ENCODE measurements at places on chromosomes 11 and 22.
A peak's percentile ranks its signal among the peaks of the same experiment; 100 is the strongest.

DNA sequence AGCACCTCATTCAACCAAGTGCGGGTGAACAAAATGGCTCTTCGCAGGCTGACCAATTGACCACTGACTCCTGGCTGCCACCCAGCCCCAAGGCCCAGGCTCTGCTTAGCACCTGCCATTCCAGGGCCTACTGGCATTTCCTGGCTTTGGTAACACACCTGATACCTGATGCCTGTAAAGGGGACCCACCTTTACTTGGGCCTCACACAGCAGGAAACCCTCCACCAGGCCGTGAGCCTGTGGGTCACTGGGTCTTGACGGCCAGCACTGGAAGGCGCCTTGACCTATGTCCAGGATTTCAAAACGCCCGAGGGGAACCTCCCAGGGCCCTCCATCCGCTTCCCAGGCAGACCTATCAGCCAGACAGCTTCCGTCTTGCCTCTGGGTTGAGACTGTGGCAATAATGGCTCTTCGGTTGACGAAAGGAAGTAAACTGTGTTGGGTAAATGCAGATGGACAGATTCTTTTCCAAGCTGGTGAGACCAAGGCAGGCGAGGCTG lies 16.8 kb upstream of the TMEM184B start:
- no peak for DNase-seq

DNA sequence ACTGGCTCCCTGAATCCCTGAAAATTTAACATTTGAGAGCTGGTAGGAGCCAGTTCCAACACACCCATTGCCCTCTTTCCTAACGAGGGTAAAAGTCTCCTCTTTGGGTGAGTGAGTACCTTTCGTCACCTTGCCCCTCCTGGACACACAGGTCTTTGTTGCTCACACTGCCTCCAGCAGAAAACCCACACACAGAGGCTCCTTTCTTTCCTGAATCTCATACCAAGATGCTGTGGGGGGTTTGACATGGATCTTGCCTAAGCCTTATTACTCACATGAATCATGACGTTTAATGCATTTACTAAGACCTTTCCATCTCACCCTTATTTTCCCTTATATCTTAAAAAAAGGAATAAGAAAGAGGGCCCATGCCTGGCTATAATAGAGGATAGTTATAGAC lies 53.0 kb downstream of the PARVA start:
- no peak for DNase-seq

DNA sequence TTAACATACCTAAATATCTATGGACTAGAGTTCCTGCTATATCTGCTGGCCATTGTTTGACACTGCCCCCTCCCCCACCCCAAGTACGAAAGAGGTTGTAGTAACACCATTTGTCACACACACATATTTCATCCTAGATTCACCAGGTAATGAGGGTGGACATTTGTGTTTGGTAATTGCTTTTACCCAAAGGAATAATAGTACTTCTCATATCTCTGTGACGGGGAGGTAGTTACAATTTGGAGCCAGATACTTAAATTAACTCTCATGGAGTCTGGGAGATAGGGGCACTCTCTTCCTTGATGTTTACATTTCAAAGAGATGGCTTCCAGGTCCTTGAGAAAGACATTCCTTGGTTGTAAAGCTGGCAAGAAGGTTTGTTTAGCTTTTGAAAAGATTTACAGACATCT lies 38.7 kb downstream of the REXO2 start:
- DNase-seq, result no peak

- no peak for DNase-seq
These were observed 2.5 kb upstream of the LMO2 start for GRCh38 chr11:33894398-33894746.

DNA sequence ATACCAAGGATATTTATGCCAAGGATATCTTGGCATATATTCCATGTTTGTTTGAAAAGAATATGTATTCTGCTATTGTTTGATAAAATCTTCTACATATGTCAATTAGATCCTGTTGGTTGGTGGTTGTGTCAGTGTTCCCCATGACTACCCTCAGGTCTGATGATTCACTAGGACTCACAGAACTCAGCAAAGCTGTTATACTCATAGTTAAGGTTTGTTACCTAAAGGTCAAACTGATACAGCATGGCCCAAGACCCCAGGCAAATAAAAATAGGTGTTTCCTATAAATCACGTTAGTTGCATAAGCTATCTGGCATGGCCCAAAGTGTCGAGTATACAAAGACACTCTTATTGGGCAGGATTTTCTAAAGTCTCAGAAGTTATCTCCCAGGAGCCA lies 30.2 kb upstream of the B3GNT6 start:
- no peak for DNase-seq

GRCh38 chr11:15730263-15730994 lies 615.7 kb downstream of the INSC start:
- no peak for DNase-seq

- DNase-seq, result no peak
These were observed 3.4 kb upstream of the CDC42EP2 start for GRCh38 chr11:65311170-65311678.

DNA sequence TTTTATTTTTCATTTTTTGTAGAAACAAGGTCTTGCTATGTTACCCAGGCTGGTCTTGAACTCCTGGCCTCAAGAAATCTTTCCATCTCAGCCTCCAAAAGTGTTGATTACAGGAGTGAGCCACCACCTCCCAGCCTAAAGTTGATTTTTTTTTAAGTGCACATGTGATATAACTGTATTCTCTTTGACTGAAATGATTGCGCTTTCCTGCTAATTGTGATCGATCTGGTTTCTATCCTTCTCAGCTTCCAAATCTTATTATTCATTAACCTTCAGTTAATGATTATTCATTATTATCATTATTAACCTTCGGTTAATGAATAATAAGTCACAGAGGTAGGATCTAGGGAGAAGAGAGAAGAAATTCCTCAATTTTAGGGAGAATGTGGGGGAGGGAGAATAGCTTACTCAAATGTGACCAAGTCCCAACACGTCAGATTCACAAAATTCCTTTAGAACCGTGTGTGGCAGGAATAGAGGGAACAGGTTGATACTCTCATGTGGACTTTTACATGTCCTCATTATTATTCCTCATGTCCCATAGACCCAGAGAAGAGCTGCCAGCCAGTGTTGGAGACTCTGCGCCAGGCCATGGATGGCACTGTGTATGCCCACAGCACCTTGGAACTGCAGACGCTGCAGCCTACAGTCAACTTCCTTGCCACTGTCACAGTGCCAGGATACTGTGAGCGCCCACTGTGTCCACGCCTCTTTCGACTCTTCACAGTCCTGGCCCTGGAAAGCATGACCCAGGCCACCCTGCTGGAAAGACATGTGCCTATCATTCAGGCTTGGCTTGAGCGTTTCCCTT lies 47.1 kb downstream of the RRP8 start:
- no peak for DNase-seq

DNA sequence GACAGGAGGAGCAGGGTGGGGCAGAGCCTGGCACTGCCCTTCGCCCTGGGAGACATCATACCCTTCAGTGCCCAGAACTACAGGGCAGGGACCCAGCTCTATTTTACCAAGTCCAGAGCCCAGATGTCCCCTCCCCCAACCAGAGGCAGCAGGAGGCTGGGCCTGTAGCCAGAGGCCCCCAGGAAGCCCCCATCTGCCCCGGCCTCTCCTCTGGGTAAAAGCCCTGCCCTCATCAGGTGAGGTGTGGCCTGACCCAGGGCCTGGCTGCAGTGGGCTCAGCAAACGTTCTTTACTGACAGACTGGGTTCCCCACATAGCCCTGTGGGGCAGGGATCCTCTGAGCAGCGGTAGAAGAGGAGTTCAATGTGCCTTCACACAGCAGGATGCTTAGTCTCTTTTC lies 51.8 kb upstream of the SLC22A12 start:
- no peak for DNase-seq

DNA sequence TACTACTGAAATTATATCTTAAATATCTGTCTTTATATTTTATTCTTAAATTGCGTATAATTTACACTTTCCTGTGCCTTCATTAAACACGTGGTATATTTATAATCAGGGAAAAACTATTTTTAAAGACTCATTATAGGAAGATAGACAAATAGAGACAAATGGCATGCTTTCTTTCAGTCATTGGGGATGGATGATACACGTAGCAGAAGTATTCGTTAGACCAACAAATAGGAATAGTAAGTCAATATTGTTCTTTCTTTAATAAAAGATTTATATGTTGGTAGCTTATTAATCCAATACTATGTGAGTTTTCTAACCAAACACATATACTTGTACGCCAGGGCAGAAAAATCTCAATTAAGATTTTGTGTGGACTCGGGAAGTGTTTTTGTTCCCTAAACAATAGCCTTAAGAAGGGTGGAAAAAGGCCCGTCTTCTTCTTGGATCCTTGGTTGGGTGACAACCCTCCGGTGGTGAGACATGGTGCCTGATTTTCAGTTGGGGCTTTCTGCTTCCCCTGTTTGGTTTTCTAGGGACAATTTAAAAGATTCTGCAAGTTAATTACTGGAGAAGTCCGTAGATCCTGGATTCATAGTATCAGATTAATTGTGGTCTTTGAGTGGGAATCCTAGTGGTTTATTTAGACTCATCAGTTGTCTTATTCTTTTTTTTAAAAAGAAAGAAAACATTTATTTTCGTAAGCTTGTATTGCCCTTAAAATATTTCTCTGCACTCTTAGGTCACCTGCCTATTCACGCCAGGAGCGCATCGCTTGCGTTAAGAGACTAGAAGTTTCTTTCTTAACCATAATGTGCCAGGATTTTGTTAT lies 83.5 kb upstream of the WNT7B start:
- DNase-seq, result no peak

- no peak for DNase-seq
These were observed 68.0 kb downstream of the RNF169 start for GRCh38 chr11:74816664-74817063.

GRCh38 chr22:38097557-38098409 lies 12.7 kb downstream of the BAIAP2L2 start:
- DNase-seq, result no peak

DNA sequence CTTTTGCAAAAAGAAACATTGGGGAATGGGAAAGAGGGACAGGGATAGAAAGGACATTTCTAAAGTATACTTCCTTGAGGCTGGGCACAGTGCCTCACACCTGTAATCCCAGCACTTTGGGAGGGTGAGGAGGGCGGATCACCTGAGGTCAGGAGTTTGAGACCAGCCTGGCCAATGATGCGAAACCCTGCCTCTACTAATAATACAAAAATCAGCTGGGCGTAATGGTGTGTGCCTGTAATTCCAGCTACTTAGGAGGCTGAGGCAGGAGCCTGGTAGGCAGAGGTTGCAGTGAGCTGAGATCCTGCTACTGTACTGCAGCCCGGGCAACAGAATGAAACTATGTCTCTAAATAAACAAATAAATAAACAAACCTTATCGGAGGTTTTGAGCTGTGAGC lies 16.3 kb upstream of the TEF start:
- no peak for DNase-seq

DNA sequence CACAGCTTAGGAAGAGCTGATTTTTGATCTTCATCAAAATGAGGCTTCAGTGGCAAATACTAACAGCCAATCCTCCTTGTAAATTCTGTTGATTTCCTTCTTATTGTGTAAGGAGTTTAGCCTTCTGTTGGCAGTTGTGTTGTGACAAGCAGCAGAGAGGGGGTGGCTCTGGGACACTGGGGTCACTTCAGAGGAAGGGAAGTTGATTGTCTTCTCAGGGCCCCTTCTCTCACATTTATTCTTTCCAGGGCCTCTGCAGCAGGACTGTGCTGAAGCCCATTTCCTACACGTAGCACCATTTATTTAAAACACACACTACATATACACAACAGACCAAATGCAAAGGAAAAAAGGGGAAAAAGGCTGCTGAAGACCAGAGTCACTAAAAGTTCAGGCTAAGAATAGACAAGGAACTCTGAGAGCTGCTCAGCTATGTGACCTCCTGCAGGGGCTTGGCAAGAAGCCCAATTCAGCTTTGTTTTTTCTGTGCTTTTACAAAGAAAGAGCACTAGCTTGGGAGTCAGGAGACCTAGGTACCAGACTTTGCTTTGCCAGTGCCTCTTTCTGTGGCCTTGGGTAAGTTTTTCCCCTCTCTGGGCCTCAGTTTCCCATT lies 28.3 kb upstream of the UPB1 start:
- DNase-seq, result no peak

DNA sequence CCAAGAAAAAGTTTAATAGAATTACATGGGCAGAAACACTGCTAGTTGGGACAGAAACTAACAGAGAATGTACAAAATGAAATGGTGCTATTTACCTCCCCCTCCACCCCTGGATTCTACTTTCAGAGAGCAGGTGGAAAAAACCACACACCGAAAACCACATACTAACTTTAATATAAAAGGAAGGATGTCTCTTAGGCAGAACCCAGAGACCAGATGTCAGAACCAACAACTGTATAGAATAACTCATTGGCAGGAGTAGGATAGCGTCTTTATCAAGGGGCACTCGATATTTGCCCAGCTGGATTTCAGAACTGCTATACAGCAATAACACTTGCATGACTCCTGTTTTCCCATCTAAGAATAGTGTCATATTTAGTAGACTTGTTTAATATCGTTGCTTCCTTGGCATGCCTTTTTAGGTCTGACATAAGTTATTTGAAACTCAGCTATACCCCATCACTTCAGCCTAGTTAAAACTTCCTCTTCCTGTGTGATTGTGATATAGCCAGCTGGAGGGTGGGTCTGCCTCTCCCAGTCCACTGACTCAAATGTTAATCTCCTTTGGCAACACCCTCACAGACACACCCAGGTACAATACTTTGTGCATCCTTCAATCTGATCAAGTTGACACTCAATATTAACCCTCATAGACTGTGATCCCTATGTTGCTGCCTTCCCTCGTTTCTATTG lies 1.2 kb downstream of the SLC22A25 start:
- DNase-seq, result no peak

GRCh38 chr11:95231881-95232605 lies 1.0 kb upstream of the SESN3 start:
- peak; percentile 29 for DNase-seq

GRCh38 chr11:134592391-134592990 lies 180.4 kb upstream of the B3GAT1 start:
- no peak for DNase-seq

- DNase-seq, result no peak
These were observed 66.7 kb upstream of the CSNK2A3 start for GRCh38 chr11:11419747-11420146.

DNA sequence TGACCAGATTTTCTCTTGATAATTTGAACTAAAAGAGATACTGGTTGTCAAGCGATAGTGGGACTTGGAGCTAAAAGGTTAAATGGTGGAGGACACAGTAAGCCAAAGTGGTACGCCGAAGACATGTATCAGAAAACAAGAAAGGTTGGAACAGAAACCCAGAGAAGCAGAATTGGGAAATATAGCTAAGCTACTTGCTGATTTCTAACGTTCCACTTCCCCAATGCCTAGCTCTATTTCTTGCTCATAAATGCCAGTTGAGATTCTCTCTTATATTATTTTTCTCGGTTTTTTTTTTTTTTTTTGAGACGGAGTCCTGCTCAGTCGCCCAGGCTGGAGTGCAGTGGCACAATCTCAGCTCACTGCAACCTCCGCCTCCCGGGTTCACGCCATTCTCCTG lies 12.7 kb downstream of the TMEM41B start:
- no peak for DNase-seq

DNA sequence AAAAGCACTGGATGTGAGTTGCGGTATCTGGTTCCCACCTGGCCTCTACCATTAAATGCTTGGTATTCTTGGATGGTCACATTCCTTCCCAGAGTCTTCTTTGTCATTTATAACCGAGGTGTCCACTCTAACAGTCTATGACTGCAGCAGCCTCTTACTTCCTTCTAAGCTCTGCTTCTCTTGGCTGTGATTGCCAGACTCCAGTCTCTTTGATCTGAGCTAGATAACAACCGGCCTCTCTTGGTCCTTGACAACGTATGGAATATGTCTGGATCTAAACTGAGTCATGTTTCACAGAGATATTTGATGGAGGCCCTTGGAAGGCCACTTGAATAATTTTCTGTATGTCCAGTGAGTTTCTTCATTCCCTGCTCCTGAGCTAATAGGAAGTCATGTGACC lies 141.6 kb upstream of the TENM4 start:
- no peak for DNase-seq
